ENCODE measurements at places on chromosomes 4 and X. TPM values are rescaled to one million over a fixed set of nuclear protein-coding genes. Genes with fewer than 3 reads are reported as not detected.

Gene GUCY1A1
- 0.70 TPM for total RNA-seq

- DNase-seq = no peak
Measured at GRCh38 chr4:69999420-69999819, 3.7 kb downstream of the STATH start.

DNA sequence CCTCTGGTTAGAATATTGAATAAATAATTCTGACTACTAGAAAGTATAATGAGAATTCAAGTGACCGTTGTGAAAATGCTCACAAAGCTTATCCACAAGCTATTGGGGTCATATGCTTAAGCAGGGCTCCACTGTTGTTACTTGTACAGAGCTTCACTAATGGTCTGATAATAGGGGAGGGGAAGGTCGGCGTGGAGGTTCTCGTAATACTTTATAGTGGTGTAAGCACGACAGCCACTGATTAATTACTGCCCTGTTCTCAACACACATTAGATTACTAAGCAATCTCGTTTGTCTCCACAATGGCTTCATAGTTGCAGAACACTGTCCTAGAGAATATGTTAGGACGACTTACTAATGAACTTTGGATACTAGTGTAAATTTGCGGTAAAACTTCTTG is 11.6 kb downstream of the UNC5C start:
- DNase-seq = no peak

DNA sequence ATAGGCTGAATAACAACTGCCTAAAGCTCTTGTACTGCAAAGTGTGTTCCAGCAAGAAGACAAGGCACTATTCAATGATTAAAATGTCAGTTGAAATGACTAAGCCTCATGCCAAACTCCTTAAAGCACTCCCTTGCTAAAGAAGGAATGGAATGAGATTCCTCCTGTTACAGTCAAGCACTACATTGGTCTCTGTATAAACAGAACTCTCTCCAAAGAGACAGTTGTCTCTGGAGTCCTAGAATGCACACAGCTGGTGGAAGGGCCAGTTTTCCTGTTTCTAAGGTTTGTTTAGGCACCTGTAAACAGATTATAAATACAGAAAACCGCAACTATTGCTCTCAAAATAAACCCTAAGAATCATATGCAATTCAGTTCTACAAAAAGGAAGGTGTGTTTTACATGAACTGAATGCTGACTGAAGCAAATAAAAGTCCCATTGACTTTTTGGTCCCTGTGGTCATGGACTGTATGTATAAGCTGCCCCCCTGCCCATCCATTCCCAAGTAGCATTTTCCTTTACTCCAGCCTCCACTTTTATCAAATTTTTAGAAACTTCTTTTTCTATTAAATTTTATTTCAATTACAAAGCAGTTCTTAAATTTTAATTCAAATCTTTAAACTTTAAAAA is 47.0 kb downstream of the FAT1 start:
- no peak for DNase-seq

- DNase-seq = no peak
Measured at GRCh38 chr4:22196551-22196950, 248.0 kb upstream of the KCNIP4 start.
